ENCODE measurements at places on chromosomes 12 and 14.
A peak's percentile ranks its signal among the peaks of the same experiment; 100 is the strongest.

GRCh38 chr14:59333668-59334067, 131.5 kb downstream of the GPR135 start:
- no peak overlapping the region for H3K4me3 ChIP-seq
- no peaks in the 10 kb centered on the region for H3K27me3 ChIP-seq
- peaks cover 17% of the 10 kb centered on the region for H3K36me3 ChIP-seq
- H3K27ac ChIP-seq = no peak overlapping the region
- H3K4me1 ChIP-seq = no peaks in the 10 kb centered on the region
- no peak for DNase-seq

DNA sequence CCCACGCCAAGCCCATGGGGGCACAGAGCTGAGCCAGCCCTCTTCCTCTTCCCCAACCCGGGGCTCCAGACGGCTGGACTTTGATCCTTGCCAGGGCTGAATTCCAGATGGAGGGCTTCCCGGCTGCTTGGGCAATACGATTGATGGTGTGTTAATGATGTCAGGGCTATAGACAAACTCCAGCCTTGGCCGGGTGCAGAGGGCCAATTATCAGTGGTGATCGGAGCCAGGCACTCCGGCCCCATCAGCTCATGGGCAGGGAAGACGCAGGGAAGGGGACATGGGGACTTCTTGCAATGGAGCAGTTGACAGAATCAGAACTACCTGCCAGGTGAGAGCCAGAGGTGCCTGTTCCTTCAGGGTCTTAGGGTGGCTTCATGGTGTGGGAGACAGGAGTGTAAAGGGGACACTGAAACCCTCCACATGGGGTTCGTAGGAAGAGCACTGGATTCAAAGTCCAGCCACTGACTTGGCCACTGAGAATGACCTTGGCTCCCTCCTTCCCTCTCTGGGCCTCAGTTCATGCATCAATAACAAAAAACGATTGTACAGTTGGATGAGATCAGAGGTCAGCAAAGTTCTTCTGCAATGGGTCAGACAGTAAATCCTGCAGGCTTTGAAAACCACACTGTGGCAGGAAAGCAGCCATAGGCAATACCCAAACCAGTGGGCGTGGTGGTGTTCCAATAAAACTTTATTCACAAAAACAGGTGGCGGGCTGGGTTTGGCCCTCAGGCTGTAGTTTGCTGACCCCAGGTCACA, 333.7 kb downstream of the MED13L start:
- peaks cover 12% of the 10 kb centered on the region for H3K27me3 ChIP-seq
- H3K27ac ChIP-seq = no peak overlapping the region
- no peak overlapping the region for H3K4me3 ChIP-seq

DNA sequence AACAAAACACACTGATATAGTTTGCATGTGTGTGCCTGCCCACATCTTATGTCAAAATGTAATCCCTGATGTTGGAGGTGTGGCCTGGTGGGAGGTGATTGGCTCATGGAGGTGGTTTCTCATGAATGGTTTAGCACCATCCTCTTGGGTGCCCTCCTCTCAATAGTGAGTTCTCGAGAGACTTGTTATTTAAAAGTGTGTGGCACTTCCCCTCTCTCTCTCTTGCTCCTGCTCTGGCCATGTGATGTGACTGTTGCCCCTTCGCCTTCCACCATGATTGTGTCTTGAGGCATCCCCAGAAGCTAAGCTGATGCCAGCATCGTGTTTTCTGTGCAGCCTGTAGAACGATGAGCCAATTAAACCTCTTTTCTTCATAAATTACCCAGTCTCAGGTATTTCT, 454.1 kb upstream of the DCN start:
- no peak overlapping the region for H3K4me3 ChIP-seq
- no peaks in the 10 kb centered on the region for H3K4me1 ChIP-seq
- H3K27ac ChIP-seq = no peak overlapping the region
- no peaks in the 10 kb centered on the region for H3K36me3 ChIP-seq

- H3K4me1 ChIP-seq = no peaks in the 10 kb centered on the region
- no peaks in the 10 kb centered on the region for H3K36me3 ChIP-seq
- H3K27ac ChIP-seq = no peak overlapping the region
- no peak for DNase-seq
- H3K4me3 ChIP-seq = no peak overlapping the region
These were observed 239.8 kb upstream of the NPAS3 start for GRCh38 chr14:32698831-32699230.

DNA sequence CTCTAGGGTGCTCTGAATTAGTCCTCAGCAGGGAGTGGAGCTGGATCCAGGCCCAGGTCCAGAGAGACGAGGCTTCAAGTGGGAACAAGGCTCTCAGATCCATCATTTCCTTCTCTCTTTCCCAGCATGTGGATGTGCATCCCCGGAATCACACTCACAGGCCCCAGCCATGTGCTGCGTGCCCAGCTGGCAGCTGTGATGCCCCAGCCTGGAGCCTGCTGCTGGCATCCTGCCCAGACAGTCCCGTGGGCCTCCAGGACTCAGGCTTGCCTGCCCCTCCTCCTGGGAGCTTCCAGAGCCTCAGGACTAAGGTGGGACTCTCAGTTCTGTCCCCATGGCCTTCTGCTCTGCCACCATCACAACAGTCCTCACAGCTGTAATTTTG, 6.2 kb upstream of the KRT84 start:
- H3K4me3 ChIP-seq = no peak overlapping the region
- peaks cover 27% of the 10 kb centered on the region for H3K27me3 ChIP-seq
- H3K36me3 ChIP-seq = no peaks in the 10 kb centered on the region
- H3K27ac ChIP-seq = no peak overlapping the region

GRCh38 chr14:59085207-59085739, 103.2 kb upstream of the DAAM1 start:
- DNase-seq = no peak
- H3K27ac ChIP-seq = no peak overlapping the region
- H3K36me3 ChIP-seq = no peaks in the 10 kb centered on the region
- peaks cover 5% of the 10 kb centered on the region for H3K27me3 ChIP-seq
- H3K4me1 ChIP-seq = no peaks in the 10 kb centered on the region

- H3K27ac ChIP-seq = no peak overlapping the region
- H3K4me3 ChIP-seq = no peak overlapping the region
- H3K27me3 ChIP-seq = peaks cover 5% of the 10 kb centered on the region
- peaks cover 32% of the 10 kb centered on the region for H3K36me3 ChIP-seq
- no peak for DNase-seq
These were observed 14.5 kb upstream of the FLVCR2 start for GRCh38 chr14:75563931-75564330.

DNA sequence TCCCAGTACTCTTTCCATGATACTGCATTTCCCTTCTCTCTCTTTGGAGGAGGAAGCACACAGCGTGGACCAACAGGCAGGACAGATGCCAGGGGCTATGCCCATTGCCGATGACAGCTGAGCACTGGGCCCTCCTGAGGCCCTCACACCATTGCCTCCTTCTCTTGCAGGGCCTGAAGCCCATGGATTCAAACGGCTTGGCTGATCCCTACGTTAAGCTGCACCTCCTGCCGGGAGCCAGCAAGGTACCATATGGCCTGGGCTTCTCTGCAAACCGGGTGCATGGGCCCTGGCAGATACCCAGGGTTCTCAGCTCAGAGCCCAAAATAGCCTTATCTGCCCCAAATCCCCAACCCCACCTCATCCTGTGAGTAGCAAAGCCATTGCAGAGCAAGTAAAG, 25.2 kb upstream of the OAS1 start:
- no peak overlapping the region for H3K4me3 ChIP-seq
- H3K4me1 ChIP-seq = no peaks in the 10 kb centered on the region
- H3K36me3 ChIP-seq = no peaks in the 10 kb centered on the region
- no peak for DNase-seq

GRCh38 chr12:69985656-69986055, 160.6 kb downstream of the MYRFL start:
- H3K4me1 ChIP-seq = no peaks in the 10 kb centered on the region
- H3K27ac ChIP-seq = no peak overlapping the region
- DNase-seq = peak; percentile 1
- no peak overlapping the region for H3K4me3 ChIP-seq

DNA sequence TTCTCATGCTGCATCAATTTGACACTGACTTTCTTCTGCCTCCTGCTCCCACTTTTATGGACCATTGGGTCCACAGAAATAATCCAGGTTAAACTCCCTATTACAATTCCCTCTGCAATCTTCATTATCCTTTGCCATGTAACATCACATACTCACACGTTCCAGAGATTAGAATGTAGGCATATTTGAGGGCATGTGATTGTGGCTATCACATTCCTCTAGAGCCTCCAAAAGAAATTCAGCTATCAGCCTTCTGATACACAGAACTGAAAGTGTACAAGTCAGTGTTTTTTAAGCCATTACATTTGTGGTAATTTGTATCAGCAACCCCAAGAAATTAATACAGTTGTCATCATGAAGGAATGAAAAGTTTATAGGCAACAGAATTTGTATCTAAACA, 892.4 kb downstream of the RPS29 start:
- no peak overlapping the region for H3K27ac ChIP-seq
- no peak overlapping the region for H3K4me3 ChIP-seq
- H3K27me3 ChIP-seq = no peaks in the 10 kb centered on the region
- no peak for DNase-seq
- no peaks in the 10 kb centered on the region for H3K4me1 ChIP-seq

DNA sequence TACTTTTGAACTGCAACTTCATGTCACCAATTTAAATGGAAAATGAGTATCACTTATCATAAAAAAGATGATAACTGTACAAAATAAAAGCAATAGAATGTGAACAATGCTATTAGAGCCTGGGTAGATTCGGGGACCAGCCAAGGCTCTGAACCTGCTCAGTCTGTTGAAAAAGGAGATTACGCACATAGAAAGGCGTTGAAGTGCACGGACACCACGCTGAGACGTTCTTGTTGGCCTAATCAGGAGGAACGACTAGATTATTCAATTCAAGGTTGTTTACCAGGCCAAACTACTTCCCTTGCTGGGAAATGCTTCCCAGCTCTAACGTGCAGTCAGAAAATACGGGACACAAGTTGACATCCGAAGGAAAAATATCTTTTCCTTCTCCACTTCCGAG, 23.5 kb upstream of the BDKRB1 start:
- DNase-seq = no peak
- H3K4me3 ChIP-seq = no peak overlapping the region
- H3K27me3 ChIP-seq = peaks cover 15% of the 10 kb centered on the region
- H3K27ac ChIP-seq = no peak overlapping the region
- no peaks in the 10 kb centered on the region for H3K36me3 ChIP-seq
- H3K4me1 ChIP-seq = no peaks in the 10 kb centered on the region

DNA sequence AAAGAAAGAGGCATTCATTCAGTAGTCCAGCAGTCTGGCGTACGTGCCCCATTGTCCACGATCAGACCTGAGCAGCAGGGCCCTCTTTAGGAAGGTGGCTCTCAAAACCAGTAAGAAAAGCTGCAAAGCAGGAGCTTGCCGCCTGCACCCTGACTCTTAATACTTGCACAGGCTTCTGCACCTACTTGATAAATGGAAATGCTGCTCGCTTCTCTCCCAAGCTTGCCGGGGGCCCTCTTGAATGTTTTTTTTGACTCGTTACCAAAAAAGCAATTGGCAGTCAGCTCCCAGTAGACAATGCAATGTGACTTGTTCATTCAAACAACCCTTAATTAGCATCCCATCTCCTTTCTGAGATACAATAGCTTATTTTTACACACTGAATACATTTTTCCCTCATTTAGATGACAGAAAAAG, 27.2 kb upstream of the PTPRB start:
- no peak overlapping the region for H3K4me3 ChIP-seq
- no peak for DNase-seq
- no peaks in the 10 kb centered on the region for H3K4me1 ChIP-seq
- no peaks in the 10 kb centered on the region for H3K36me3 ChIP-seq
- H3K27me3 ChIP-seq = peaks cover 6% of the 10 kb centered on the region

DNA sequence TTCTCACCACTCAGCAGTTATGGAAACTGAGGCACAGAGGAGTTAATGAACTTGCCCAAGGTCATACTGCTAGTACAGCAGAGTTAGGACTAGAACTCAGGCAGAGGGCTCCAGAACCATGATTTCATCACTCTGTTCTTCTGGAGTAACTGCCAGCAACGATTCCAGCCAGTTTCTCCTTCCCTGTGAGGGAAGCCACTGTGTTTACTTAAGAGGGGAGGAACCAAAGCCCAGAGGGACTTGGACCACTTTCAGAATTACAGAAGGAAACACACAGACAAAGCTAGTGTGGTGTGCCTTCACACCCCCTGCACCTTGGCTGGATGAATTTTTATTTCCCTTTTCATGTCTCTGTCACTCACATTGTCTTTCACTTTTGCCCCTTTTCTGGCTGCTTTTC, 398.2 kb downstream of the DPF3 start:
- no peak overlapping the region for H3K4me3 ChIP-seq
- peaks cover 7% of the 10 kb centered on the region for H3K4me1 ChIP-seq
- no peak overlapping the region for H3K27ac ChIP-seq
- no peak for DNase-seq

GRCh38 chr14:95157048-95157326, 342 bp downstream of the DICER1 start:
- no peak for DNase-seq
- H3K36me3 ChIP-seq = peaks cover 3% of the 10 kb centered on the region
- peaks cover 44% of the 10 kb centered on the region for H3K4me1 ChIP-seq
- no peaks in the 10 kb centered on the region for H3K27me3 ChIP-seq
- H3K4me3 ChIP-seq = peak overlapping the region; percentile 98
- peak overlapping the region; percentile 100 for H3K27ac ChIP-seq

Measured in stimulated activated naive B cell treated with anti-CD40 and anti-IgM and Interleukin-4, amounts not matched to agents 10 μg/mL and 1 μg/mL and 100 μg/mL, for 72 hours (primary cell).